ENCODE measurements at places on chromosomes 7 and 10. TPM values are rescaled to one million over a fixed set of nuclear protein-coding genes. Genes with fewer than 3 reads are reported as not detected.

Gene ASZ1
- total RNA-seq = not detected

Gene AKR1D1
- not detected for total RNA-seq

Gene LOXL4
- total RNA-seq = 1.5 TPM

Gene AGAP5
- total RNA-seq = 3.5 TPM

Gene PDE6C
- not detected for total RNA-seq

Gene ATG9B
- total RNA-seq = 0.55 TPM

Gene FAM241B
- total RNA-seq = 18.8 TPM

Gene AHR
- 7.4 TPM for total RNA-seq

Gene PAOX
- total RNA-seq = 1.8 TPM

Gene GNGT1
- not detected for total RNA-seq

Gene ACHE
- total RNA-seq = 2.6 TPM

Gene TNS3
- 77.1 TPM for total RNA-seq

Gene SAP25
- 0.80 TPM for total RNA-seq

Gene GDF10
- total RNA-seq = not detected

Gene WNT2
- not detected for total RNA-seq

Gene ADARB2
- total RNA-seq = not detected

Gene TRDMT1
- 4.2 TPM for total RNA-seq

Gene BAMBI
- 13.7 TPM for total RNA-seq

Gene ZMIZ1
- total RNA-seq = 57.1 TPM

Gene HYCC1
- 21.2 TPM for total RNA-seq

Gene SFTPD
- 0.19 TPM for total RNA-seq

Gene HACD1
- total RNA-seq = 46.9 TPM
